ENCODE measurements at places on chromosomes 3 and 15.
A peak's percentile ranks its signal among the peaks of the same experiment; 100 is the strongest.

DNA sequence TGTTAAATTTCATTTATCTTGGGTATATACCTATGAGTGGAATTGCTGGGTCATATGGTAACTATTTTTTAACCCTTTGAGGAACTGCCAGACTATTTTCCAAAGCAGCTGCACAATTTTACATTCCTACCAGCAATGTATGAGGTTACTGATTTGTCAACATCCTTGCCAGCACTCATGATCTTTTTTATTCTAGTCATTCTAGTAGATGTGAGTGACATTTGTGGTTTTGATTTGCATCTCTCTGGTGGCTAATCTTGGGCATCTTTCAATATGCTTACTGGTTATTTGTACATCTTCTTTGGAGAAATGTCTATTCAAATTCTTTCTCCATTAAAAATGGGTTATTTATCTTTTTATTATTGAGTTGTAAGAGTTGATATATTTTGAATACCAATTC is 21.3 kb upstream of the LRRC58 start:
- no peak for DNase-seq

DNA sequence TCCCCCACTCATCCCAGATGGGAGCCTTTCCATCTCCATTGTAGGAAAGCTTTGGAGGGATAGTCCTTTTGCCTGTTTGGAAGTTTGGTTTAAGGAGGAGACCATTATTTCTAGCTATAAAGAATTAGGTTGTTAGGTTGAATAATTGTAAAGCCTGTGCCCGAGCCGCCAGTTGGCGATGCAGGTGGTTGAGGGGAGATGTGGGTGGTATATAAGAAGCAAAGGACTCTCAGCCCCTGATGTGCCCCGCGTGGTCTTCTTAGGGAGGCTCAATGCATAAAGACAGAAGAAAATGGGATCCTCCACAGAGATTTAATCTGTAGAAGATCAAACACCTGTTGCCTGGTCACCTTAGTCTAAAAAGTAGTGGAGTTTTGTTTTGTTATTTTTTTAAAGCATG is 55.7 kb downstream of the CHDH start:
- DNase-seq: no peak

- DNase-seq: no peak
These were observed 214.2 kb downstream of the GRM7 start for GRCh38 chr3:7075117-7075516.

GRCh38 chr3:8336456-8336855 is 165.2 kb upstream of the LMCD1 start:
- DNase-seq: no peak

DNA sequence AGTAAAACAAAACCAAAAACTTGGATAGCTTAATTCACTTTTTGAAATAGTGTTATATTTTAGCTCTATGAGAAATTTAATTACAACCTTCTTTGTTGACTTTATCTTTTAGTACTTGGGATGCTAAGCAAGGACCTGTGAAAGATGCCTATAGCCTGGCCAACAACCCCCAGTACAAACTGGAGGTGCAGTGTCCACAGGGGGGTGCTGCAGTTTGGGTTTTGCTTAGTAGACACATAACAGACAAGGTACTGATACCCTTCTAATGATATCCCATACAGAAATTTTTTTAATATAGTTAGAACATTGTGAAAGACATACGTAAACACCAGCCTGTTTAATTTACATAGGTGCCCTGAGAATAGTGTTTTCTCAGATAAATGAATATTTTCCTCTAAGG is 35.3 kb downstream of the CAPN7 start:
- peak; percentile 11 for DNase-seq

- no peak for DNase-seq
These were observed 11.3 kb downstream of the CYP19A1 start for GRCh38 chr15:51327081-51327480.

DNA sequence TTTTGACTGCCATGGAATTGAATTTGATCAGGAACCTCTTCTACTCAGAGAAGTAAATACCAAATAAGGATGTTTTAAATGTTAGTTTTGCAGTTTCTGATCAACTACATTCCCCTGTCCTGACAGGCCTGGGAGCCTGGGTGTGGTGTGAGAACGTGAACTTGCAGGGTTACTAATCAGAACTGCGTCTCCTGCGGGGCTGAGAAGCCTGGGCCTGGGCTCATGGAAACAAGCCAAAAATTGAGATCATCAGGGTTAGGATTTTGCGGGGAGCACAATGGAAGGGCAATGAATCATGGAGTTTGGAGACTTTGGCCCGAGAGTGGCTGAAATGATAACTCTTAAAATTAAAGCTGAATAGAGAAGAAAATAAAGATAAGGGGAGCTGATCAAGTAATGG is 47.8 kb upstream of the C3orf70 start:
- no peak for DNase-seq

GRCh38 chr15:66701422-66702034 is 508 bp upstream of the SMAD6 start:
- no peak for DNase-seq

GRCh38 chr3:190306513-190307163 is 15.6 kb downstream of the CLDN1 start:
- DNase-seq: no peak

DNA sequence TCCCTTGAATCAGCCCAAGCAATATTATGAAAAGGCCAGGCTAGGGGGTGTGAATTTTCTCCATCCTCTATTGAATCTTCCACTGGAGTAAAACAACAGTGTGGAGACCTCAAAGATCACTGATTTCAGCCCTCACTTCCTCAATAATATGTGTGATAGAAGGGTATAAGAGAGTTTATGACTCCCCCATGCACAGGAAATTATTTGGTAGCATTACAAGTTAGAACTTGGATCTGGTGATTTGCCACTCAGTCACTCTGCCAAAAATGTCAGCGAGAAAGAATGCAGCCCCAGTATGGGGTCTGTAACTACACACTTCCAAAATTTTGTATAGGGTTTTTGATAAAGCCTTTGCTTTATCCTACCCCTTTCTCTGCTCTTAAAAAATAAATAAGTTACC is 81.0 kb upstream of the KCNMB2 start:
- no peak for DNase-seq

GRCh38 chr3:52609316-52609815 is 73.0 kb downstream of the UQCC5 start:
- no peak for DNase-seq

GRCh38 chr3:43855674-43856299 is 165.0 kb downstream of the ABHD5 start:
- DNase-seq: no peak

DNA sequence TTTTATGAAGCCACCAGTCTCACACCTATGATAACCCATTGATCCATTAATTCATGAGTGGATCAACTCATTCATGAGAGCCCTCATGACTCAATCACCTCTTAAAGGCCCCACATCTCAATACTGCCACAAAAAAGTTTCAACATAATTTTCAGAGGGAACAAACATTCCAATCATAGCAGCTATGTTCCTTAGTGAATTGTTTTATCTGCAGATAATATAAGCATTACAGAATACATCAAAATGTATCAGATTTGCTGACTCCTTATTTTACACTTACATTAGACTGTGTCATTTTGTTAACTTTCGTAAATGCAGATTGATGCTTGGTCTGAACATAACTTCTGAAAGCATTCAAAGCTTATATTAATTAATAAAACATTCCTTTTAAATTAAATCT is 155.3 kb upstream of the MBNL1 start:
- no peak for DNase-seq

- no peak for DNase-seq
These were observed 474.7 kb upstream of the ALCAM start for GRCh38 chr3:104892044-104892443.

DNA sequence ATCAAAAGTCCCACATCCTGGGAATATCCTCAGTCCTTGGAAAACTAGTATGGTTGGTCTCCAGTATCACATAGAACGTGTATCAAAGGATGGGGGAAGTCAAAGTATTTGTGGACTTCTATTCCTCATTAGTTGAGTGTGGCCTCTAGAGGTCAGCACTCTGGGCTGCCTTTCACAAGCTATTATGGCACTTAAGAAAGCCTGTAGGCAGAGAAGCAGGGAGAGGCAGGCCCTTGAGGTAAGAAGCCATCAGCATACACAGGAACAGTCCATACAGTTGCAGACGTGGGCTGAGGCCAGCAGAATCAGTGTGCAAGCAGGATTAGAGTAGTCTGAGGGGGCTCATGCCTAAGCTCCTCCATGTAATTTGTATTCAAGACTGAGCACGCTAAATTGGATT is 341.7 kb downstream of the CLSTN2 start:
- no peak for DNase-seq

- no peak for DNase-seq
These were observed 20.4 kb downstream of the ACSBG1 start for GRCh38 chr15:78213956-78214355.
